T-helper 1 cell treated with Interleukin-12 subunit alpha and Interleukin-12 subunit beta and Interleukin-4 antibody, amounts not matched to agents 30 ng/mL and 1 ng/mL, for 36 hours (primary cell): ENCODE measurements at places on chromosomes 1 and 21. TPM values are rescaled to one million over a fixed set of nuclear protein-coding genes. Genes with fewer than 3 reads are reported as not detected.

Gene H3-3A
- total RNA-seq, result 483 and 492 TPM in 2 replicates

Gene CRYBG2
- total RNA-seq, result 3.8 and 4.2 TPM in 2 replicates

Gene SEMA6C
- 1.1 and 2.2 TPM in 2 replicates for total RNA-seq

Gene WNT4
- not detected in 2 replicates for total RNA-seq

Gene BTBD19
- total RNA-seq, result 11.9 and 15.0 TPM in 2 replicates

Gene CSF1
- total RNA-seq, result 215 and 216 TPM in 2 replicates

Gene PDZK1
- 0.20 and 0.49 TPM in 2 replicates for total RNA-seq

Gene PKLR
- total RNA-seq, result not detected in 2 replicates

Gene MARCKSL1
- total RNA-seq, result 26.1 and 26.7 TPM in 2 replicates

Gene CDA
- not detected in 2 replicates for total RNA-seq

Gene NEGR1
- total RNA-seq, result not detected in 2 replicates

Gene ALX3
- total RNA-seq, result not detected in 2 replicates

Gene LHX8
- total RNA-seq, result not detected in 2 replicates

Gene GSTM1
- 67.8 and 72.8 TPM in 2 replicates for total RNA-seq

Gene C1QB
- not detected in 2 replicates for total RNA-seq

Gene TTC24
- total RNA-seq, result 2.8 and 3.1 TPM in 2 replicates

Gene NT5C1A
- total RNA-seq, result 0.56 and 1.1 TPM in 2 replicates
